Suppressor macrophage (primary cell): ENCODE measurements at places on chromosomes 16 and 17.
A peak's percentile ranks its signal among the peaks of the same experiment; 100 is the strongest.

- DNase-seq, result no peak
Measured at GRCh38 chr17:72514891-72515290, 394.1 kb downstream of the SOX9 start.

DNA sequence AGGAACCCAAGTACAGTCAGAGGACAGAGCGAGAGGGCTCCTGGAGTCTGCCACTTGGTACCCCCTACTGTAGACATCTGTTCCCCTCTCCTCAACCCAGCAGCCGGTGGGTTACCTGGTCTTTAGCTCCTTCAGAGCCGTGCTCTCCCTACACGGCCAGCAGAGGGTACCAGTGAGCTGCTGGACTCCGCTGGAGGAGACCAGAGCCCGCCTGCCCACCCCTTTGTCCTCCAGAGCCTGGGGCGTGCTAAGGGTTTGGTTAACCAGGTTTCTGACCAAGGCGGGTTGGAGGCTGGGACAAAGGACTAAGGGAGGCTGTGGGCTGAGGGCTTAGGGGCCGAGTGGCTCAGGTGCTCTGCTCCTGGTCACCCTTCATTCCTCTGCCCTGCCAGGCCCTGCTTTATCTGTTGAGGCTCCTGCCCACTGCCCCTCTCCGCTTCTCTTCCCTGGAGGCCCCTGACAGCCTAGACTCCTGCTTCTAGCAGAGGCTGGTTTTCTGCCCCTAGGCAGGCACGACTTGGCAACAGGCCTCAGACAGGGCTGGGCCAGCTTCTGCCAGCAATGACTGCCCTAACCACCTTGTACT lies 2.7 kb upstream of the HSD11B2 start:
- peak; percentile 69 for DNase-seq

- no peak for DNase-seq
Measured at GRCh38 chr16:57307365-57307764, 22.9 kb upstream of the PLLP start.

DNA sequence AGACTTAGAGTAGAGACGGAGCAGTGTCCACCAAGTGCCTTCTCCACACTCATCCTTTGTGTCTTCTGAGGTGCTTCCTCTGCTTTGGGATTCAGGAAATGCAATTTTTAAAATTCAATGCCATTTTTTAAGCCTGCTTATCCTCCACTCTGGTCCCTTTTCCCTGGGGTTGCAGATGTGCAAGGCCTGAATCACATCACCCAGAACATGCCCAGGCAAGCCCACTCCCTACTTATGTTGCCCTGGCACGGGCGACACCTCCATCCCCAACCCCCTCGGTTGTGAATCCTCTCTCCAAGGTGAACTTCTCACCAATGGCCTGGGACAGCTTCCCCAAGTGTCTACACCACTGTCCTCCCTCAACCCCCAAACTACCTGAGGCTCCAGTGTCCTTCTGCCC lies 116.2 kb downstream of the C17orf67 start:
- DNase-seq, result no peak

- DNase-seq, result peak; percentile 89
Measured at GRCh38 chr16:56317998-56318826, 107.1 kb downstream of the AMFR start.

DNA sequence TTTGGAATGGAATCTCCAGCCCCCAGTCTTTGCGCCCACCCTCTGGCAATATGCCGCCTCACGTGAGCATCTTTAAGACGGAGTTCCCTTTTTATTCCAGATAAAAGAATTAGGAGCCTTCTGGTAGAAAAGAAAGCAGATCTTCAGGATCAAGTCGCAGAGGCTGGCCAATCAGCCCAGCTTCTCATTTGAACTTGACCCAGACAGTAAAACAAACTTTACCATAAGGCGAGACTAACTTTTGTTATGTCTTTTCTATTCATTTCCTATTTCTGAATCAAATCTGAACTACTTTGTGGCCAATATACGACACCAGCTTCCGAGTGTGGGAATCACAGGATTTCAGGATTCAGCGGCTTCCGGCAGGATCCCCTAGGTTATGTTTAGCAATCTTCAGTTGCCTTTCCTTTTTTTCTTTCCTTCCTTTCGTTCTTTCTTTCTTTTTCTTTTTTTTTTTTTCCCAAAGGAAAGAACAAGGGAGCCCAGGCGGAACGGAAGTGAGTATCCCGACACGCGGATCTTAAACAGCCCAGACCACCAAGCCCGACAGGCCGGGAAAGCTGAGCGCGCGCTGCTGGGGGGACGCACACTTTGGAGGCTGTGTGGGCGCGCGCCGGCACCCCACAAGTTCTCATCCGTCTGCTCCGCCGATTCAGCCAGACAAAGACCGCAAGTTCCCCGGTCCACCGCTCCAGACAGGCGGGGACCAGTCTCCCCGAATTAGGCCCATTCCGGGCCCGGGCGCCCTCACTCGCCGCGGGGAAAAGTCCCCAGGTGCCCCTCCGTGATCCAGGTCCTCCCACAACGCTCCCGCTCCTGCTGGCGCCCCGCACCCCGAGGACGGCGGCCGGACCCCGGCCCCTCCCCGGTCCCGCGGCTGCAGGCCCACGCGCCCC lies 633 bp downstream of the TBC1D16 start:
- DNase-seq, result peak; percentile 30

DNA sequence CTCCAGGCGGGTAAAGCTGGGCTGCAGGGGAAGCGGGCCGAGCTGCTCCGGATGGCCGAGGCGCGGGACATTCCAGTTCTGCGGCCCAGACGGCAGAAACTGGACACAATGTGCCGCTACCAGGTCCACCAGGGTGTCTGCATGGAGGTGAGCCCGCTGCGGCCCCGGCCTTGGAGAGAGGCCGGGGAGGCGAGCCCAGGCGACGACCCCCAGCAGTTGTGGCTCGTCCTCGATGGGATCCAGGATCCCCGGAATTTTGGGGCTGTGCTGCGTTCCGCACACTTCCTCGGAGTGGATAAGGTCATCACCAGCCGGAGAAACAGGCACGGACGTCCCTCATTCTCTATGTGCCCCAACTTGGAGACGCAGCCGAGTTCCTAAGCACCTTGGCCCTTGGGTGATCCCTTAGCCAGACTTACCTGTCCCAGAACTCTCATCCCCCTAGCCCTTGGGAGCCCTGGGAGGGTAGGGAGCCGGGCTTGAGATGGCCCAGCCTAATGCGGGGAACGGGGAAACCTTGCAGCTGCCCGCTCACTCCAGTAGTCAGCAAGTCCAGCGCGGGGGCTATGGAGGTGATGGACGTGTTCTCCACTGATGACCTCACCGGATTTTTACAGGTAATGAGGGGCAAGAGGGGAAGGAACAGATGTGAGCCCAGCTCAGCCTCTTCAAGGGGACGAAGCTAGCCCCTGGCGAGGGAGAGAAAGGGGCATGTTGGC lies 806 bp downstream of the MRM1 start:
- peak; percentile 41 for DNase-seq

DNA sequence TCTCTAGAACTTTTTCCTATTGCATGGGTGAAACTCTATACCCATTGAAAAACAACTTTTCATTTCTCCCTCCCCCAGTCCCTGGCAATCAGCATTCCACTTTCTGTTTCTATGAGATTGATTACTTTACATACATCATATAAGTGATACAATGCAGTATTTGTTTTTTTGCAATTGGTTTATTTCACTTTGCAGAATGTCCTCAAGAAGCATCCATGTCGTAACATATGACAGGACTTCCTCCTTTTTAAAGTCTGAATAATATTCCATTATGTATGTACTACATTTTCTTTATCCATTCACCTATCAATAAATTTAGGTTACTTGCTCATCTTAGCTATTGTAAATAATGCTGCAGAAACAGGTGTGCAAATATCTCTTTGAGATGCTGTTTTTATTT lies 8.8 kb downstream of the IL21R start:
- no peak for DNase-seq

DNA sequence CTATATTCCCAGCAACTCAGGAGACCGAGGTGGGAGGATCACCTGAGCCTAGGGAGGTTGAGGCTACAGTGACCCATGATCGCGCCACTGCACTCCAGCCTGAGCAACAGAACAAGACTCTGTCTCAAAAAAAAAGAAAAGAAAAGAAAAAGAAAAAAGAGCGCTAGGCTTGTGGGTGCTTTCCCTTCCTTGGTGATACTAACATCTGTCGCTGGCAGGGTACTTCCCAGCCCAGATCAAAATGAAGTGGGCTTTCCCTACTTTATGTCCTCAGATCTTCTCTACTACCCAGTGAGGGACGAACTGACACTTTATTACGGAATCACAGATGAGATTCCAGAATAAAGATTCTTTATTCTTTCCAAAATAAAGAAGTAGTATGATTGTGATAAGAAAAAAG lies 103.8 kb upstream of the NOL11 start:
- DNase-seq, result no peak

DNA sequence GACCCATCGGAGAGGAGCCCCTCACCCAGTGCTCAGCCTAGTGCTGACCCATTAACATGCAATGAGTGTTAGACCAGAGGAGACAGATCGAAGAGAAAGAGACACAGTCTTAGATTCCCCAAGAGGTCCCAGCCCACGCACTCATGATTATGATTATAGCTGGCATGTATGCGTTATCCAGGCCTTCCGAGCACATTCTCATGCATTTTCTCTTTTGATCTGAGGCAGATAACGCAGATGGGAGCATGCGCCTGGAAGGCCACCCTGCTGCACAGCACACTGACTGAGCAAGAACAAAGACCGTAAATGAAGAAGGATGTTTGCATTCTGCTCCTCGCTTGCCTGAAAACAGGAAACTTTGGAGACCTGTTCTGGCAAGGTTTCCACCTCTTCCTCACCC lies 232.7 kb downstream of the SOX9 start:
- DNase-seq, result no peak
